ENCODE measurements at places on chromosomes 11 and 22. TPM values are rescaled to one million over a fixed set of nuclear protein-coding genes. Genes with fewer than 3 reads are reported as not detected.

GRCh38 chr11:25702417-25702816 is 629.5 kb upstream of the ANO3 start:
- H3K27me3 ChIP-seq: no peaks in the 10 kb centered on the region
- no peak overlapping the region for H3K4me3 ChIP-seq
- no peaks in the 10 kb centered on the region for H3K36me3 ChIP-seq
- no peaks in the 10 kb centered on the region for H3K4me1 ChIP-seq

RAC2 gene
- total RNA-seq: 478 TPM

DNA sequence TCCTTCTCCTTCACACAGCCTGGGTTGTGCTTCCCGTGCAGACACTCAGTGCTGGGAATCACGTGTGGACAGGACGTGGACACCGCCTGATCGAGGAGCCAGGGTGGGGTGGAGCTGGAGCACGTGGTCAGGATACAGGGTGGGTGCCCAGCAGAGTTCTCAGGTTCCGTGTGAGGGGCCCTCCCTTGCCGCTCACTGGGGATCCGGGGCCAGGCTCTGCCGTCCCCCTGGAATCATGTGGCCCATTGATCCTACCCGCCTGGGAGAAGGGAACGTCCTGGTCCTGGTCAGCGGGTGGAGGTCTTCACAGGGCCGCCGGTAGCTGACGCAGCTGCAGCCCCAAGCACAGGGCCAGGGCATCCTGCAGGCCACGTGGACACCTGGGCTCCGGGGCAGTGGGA is 397.7 kb downstream of the TBC1D22A start:
- DNase-seq: no peak
- no peak overlapping the region for H3K4me3 ChIP-seq
- H3K27ac ChIP-seq: no peak overlapping the region

BRSK2 gene
- 0.25 TPM for total RNA-seq

- H3K27me3 ChIP-seq: no peaks in the 10 kb centered on the region
- H3K4me1 ChIP-seq: no peaks in the 10 kb centered on the region
- no peak overlapping the region for H3K27ac ChIP-seq
- no peak overlapping the region for H3K4me3 ChIP-seq
Measured at GRCh38 chr11:108369064-108369463, 98.3 kb downstream of the C11orf65 start.

GRCh38 chr11:60791153-60791933 is 6.2 kb downstream of the MS4A10 start:
- peaks cover 24% of the 10 kb centered on the region for H3K27me3 ChIP-seq
- H3K27ac ChIP-seq: no peak overlapping the region
- no peaks in the 10 kb centered on the region for H3K36me3 ChIP-seq
- DNase-seq: no peak
- peaks cover 3% of the 10 kb centered on the region for H3K4me1 ChIP-seq

DNA sequence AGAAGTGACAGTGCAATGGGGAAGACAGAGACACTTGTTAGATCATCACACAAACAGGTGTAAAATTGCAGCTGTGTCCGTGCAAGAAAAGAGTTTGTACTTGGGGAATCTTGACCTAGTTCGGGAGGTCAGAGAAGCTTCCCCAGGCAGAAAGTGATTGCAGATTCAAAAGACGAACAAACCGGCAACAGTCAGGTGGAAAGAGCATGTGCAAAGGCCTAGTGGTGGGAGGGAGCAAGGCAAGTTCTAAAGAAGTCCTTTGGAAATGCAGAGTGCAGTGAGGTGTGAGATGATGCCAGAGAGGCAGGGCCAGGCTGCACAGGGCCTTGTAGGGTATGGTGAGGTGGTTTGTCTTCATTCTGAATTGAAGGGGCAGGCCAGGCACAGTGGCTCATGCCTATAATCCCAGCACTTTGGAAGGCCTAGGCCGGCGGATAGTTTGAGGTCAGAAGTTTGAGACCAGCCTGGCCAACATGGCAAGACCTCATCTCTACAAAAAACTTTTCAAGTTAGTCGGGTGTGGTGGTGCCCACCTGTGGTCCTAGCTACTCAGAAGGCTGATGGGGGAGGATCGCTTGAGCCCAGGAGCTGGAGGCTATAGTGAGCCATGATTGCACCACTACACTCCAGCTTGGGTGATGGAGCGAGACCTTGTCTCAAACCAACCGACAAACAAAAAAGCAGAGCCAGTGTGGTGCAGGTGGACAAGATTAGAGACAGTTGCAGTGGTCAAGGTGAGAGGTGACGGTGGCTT is 1.9 kb upstream of the ESS2 start:
- H3K4me1 ChIP-seq: peaks cover 22% of the 10 kb centered on the region
- no peak for DNase-seq
- peaks cover 25% of the 10 kb centered on the region for H3K27me3 ChIP-seq
- H3K4me3 ChIP-seq: peak overlapping the region; percentile 36
- H3K36me3 ChIP-seq: peaks cover 11% of the 10 kb centered on the region

HTR3A gene
- total RNA-seq: not detected

ZFTA gene
- 1.9 TPM for total RNA-seq

- H3K36me3 ChIP-seq: no peaks in the 10 kb centered on the region
- DNase-seq: no peak
- H3K4me3 ChIP-seq: peak overlapping the region; percentile 83
- H3K4me1 ChIP-seq: peaks cover 12% of the 10 kb centered on the region
Measured at GRCh38 chr22:46604306-46604690, 15.9 kb upstream of the GRAMD4 start.

- no peak for DNase-seq
- no peaks in the 10 kb centered on the region for H3K27me3 ChIP-seq
- H3K27ac ChIP-seq: no peak overlapping the region
- no peak overlapping the region for H3K4me3 ChIP-seq
- H3K36me3 ChIP-seq: no peaks in the 10 kb centered on the region
Measured at GRCh38 chr11:89736566-89736965, 26.5 kb downstream of the TRIM77 start.

DNA sequence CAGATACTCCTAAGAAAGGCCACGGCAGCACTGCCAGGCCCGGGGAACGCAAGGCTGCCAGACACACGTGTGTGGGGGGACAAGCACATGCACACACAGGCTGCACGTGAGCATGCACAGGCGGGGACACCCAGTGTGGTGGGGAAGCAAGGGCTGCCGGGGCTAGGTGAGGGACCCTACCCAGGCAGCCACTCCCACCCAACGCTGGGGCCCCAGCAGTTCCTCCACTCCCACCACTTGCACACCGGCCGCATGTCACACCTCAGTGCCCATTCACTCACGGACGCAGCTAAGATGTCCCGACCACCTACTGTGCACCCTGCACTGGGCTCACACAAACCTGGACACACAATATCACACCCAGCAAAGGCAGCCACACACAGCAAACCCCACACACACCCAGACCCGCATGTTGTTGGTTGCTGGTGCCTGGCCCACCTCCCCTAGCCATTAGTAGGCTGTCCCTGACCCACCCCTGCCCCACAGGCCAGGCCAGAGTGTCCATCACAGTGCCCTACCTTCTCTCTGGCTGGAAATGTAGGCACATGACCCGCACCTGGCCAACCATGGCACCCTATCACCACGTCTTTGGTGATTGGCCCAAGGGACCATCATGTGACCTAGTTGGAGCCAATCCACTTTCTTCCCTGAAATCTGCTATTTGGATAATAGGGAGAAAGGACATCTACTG is 8.8 kb downstream of the SSTR3 start:
- no peaks in the 10 kb centered on the region for H3K36me3 ChIP-seq
- no peak overlapping the region for H3K4me3 ChIP-seq
- no peak overlapping the region for H3K27ac ChIP-seq
- no peaks in the 10 kb centered on the region for H3K27me3 ChIP-seq

DNA sequence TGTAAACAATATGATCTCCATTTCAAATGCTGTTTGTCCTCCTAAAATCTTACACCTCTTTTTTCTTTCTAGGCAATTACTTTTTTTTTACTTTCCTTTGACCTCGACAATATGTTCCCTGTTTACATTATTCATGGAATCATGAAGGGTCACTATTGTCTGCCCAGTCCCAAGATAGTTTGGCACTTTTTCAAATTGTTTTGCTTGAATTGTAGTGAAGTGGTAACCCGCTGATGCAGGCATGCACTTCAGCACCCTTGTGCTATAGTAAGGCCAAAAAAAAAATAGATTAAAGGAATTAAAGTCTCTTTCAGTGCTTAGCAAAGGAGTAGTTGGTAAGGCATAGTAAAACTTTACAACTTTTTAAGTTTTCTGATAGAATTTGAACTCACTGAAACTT is 90.9 kb downstream of the PAX6 start:
- peaks cover 4% of the 10 kb centered on the region for H3K36me3 ChIP-seq
- no peak overlapping the region for H3K4me3 ChIP-seq
- H3K4me1 ChIP-seq: no peaks in the 10 kb centered on the region
- H3K27ac ChIP-seq: no peak overlapping the region
- no peak for DNase-seq
- no peaks in the 10 kb centered on the region for H3K27me3 ChIP-seq

MS4A4A gene
- 0.50 TPM for total RNA-seq

GRCh38 chr11:11349870-11350337 is 3.1 kb downstream of the CSNK2A3 start:
- H3K4me3 ChIP-seq: no peak overlapping the region
- peaks cover 2% of the 10 kb centered on the region for H3K4me1 ChIP-seq
- no peaks in the 10 kb centered on the region for H3K36me3 ChIP-seq
- peaks cover 61% of the 10 kb centered on the region for H3K27me3 ChIP-seq
- DNase-seq: no peak

GRCh38 chr22:46193898-46194310 is 43.6 kb downstream of the PPARA start:
- H3K4me1 ChIP-seq: peaks cover 3% of the 10 kb centered on the region
- H3K36me3 ChIP-seq: peaks cover 4% of the 10 kb centered on the region
- no peak for DNase-seq
- H3K27me3 ChIP-seq: no peaks in the 10 kb centered on the region

GRCh38 chr22:31496735-31497146 is 405 bp downstream of the SFI1 start:
- H3K4me3 ChIP-seq: peak overlapping the region; percentile 94
- no peaks in the 10 kb centered on the region for H3K36me3 ChIP-seq
- H3K27me3 ChIP-seq: no peaks in the 10 kb centered on the region
- H3K4me1 ChIP-seq: peaks cover 22% of the 10 kb centered on the region

ARVCF gene
- total RNA-seq: 1.3 TPM

DNA sequence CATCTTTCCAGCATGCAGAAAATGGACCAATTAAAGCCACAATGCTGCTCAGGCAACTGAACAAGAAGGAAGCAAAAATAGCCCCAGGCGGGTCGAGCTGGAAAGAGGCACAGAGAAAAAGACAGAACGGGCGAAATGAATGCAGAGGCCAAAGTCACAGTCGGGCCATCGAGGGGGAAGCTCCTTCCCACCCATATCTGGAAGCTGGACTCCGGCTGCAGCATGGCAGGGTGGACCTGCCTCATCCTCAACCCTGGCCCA is 58.6 kb upstream of the PRDM11 start:
- peaks cover 6% of the 10 kb centered on the region for H3K27me3 ChIP-seq
- H3K4me3 ChIP-seq: no peak overlapping the region
- DNase-seq: no peak
- H3K4me1 ChIP-seq: peaks cover 13% of the 10 kb centered on the region
- no peak overlapping the region for H3K27ac ChIP-seq

ARAP1 gene
- 93.3 TPM for total RNA-seq

FGF3 gene
- not detected for total RNA-seq

SORL1 gene
- 273 TPM for total RNA-seq

DNA sequence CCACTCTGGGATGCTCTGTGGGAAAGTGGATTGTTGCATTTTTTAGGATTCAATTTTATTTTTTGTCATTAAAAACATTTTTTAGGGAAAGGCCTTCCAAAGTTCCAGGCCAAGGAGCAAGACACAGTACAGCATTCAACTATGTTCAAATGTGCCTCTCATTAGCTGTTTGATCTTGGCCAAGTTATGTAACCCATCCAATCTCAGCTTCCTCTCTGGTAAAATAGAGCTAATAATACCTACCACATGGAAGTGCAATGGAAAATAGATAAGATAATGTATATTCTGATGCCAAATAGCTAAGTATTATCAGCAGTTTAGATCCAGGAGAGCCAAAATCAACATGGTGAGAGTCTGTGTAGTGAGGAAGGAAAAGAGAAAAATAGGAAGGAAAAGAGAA is 220.3 kb upstream of the SESN3 start:
- H3K4me1 ChIP-seq: peaks cover 2% of the 10 kb centered on the region
- no peaks in the 10 kb centered on the region for H3K27me3 ChIP-seq
- H3K27ac ChIP-seq: no peak overlapping the region
- no peak for DNase-seq

GRCh38 chr11:123249354-123249753 is 54.3 kb upstream of the CLMP start:
- no peaks in the 10 kb centered on the region for H3K36me3 ChIP-seq
- DNase-seq: no peak
- no peak overlapping the region for H3K4me3 ChIP-seq
- H3K27me3 ChIP-seq: peaks cover 30% of the 10 kb centered on the region
- peaks cover 10% of the 10 kb centered on the region for H3K4me1 ChIP-seq

DNA sequence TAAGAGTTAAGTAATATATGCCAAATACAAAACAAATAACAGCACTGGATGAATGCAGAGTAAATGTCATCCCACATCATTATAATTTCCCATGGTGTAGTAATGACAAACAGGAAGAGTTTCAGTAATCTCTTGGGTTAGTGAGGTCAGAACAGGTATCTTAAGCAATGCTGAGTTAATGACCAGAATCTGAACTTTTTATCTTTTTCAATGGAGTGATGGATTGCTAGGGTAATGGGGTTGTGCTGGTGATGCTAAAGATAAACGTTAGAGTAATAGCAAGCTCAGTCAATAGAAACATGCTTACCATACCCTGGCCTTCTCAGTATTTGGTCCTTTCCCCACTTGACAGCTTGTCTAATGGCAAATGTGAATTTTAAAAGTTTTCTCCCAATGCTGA is 11.5 kb upstream of the BDNF start:
- no peak overlapping the region for H3K27ac ChIP-seq
- peaks cover 38% of the 10 kb centered on the region for H3K27me3 ChIP-seq
- no peak overlapping the region for H3K4me3 ChIP-seq
- no peak for DNase-seq

GRCh38 chr11:10317776-10318526 is 13.1 kb downstream of the ADM start:
- H3K4me1 ChIP-seq: peaks cover 5% of the 10 kb centered on the region
- H3K4me3 ChIP-seq: no peak overlapping the region
- H3K27me3 ChIP-seq: peaks cover 26% of the 10 kb centered on the region
- H3K36me3 ChIP-seq: peaks cover 2% of the 10 kb centered on the region

CENPM gene
- 26.9 TPM for total RNA-seq

C11orf52 gene
- not detected for total RNA-seq

LDHAL6A gene
- total RNA-seq: not detected

VPS37C gene
- 5.6 TPM for total RNA-seq

DNA sequence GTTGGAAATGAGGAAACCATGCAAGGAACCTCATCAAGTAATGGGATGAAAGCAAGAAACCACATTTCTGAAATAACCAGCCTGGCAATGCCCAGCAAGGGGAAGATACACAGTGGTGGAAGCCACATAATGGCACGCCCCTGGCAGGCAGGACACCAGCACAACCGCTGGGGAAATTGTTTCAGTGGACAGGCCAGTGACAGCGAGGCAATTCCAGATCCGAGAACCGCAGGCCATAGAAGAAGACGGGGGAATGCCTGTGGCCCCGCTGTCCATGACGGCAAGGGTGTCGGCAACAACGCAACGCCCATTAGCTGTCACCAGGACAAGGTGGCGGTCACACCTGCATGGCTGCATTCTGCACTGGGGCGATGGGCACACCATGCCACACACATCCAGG is 1389.6 kb downstream of the BRD1 start:
- H3K27ac ChIP-seq: no peak overlapping the region
- H3K36me3 ChIP-seq: no peaks in the 10 kb centered on the region
- DNase-seq: no peak
- H3K27me3 ChIP-seq: no peaks in the 10 kb centered on the region

GRCh38 chr11:96107143-96107824 is 183.4 kb upstream of the MTMR2 start:
- peaks cover 11% of the 10 kb centered on the region for H3K4me1 ChIP-seq
- DNase-seq: no peak
- peak overlapping the region; percentile 87 for H3K27ac ChIP-seq
- H3K4me3 ChIP-seq: no peak overlapping the region
- peaks cover 2% of the 10 kb centered on the region for H3K36me3 ChIP-seq
- no peaks in the 10 kb centered on the region for H3K27me3 ChIP-seq

Measured in T-helper 17 cell (primary cell).